ENCODE measurements at places on chromosomes 2 and 18. TPM values are rescaled to one million over a fixed set of nuclear protein-coding genes. Genes with fewer than 3 reads are reported as not detected.

The IL37 gene
- total RNA-seq: not detected

The SPDYA gene
- 1.4 TPM for total RNA-seq

GRCh38 chr2:100146657-100146960, 4.2 kb upstream of the AFF3 start:
- no peak for DNase-seq

- DNase-seq: no peak
Measured at GRCh38 chr2:133609664-133610063, 41.4 kb upstream of the NCKAP5 start.

GRCh38 chr18:46628206-46628605, 28.8 kb downstream of the LOXHD1 start:
- no peak for DNase-seq

DNA sequence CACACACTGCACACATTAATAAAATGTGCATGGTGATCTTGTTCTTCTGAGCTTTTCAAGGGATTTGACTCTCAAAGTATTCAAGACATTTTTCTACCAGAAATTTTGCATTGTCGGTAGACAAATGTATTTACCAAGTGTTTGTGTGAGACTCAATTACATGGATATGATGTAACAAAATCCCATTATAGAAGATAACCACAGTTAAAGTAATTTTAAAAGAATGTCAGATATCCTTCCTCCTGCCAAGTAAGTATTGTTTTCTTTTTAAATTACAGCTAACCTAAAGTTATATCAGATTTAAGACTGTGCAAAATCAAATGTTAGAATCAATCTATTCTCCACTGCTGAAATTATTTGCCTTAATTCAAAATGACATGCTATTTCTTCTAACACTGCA, 1344.5 kb upstream of the CHAC2 start:
- DNase-seq: no peak

Data from occipital lobe (tissue), 3 donors.